ENCODE measurements at places on chromosomes 3 and 15.
A peak's percentile ranks its signal among the peaks of the same experiment; 100 is the strongest.

DNA sequence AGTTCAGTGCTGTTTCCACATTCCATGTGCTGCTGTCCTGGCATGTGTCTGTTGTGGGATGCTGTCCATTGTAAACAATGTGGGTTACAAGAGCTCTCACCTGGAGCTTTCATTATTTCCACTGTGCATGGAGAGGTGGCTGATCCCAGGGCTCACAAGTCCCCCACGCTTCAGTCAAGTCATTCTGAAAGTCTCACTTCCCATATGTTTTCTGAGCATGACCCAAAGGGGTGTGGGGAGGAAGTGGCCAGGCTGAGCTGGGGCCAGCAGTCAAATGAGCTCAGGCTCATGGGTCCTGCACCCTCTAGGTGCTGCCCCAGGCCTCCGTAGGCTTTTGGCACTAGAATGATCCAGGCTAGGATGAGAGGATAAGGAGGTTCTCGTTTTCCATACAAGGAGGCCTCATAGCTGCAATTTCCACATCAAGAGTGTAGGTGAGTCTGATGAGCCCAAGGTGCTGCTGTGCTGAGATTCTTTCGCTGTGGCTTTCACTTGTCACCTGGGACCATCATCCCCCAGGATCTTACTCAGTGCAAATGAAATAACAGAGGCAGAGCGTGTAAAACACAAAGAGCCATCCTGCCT lies 22.0 kb downstream of the STARD5 start:
- no peak for DNase-seq

- DNase-seq, result no peak
Observed at GRCh38 chr15:48515500-48515899, 130.0 kb downstream of the FBN1 start.

GRCh38 chr3:158005391-158006100 lies 100.7 kb downstream of the SHOX2 start:
- DNase-seq, result no peak

- DNase-seq, result no peak
Observed at GRCh38 chr3:123620343-123620742, 35.5 kb upstream of the HACD2 start.

GRCh38 chr3:189122526-189123205 lies 49.1 kb upstream of the TPRG1 start:
- DNase-seq, result no peak

DNA sequence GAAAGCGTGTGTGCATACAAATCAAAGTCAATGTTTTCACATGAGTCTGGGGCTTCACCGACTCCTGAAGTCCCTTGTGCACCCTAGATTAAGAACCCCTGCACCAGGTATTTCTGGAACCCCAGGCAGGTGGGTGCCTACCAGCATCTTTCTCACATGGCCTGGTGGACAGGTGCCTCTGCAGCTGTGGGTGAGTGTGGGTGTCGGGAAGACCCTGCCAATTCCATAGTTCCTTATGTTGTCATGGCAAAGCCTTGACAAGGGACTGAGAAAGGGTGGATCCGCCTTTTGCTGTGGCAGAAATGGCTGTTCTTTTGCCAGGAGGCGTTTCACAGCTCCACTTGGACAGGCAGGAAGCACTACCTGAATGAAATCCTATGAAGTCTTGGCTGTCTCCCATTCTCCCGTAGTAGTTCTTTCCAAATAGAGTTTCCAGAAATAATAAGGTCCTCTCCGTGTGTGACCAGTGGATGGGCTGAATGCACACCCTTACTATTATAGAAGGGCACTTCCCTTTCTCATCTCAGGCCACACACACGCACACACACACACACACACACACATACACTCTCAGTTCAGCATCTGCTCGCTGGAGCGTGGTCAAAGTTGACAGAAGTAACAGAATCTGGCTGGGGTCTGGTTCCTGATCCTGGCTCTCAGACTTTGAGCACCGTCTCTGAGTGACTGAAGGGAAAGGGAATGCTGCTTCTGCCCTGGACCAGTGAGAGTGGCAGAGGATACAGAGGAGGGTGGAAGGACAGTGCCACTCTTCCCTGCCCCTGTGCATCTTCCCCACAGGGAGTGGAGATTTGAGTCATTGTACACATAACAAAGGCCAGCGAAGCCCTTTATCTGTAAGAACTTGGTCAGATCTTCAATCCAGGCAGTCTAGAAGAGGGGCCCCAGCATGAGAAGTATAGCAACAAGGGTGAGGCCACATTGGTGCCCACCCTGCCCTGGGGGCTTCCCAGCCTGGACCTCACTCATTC lies 38.7 kb downstream of the PDIA5 start:
- peak; percentile 67 for DNase-seq

GRCh38 chr15:41904541-41905005 lies 10.7 kb upstream of the SPTBN5 start:
- peak; percentile 71 for DNase-seq

DNA sequence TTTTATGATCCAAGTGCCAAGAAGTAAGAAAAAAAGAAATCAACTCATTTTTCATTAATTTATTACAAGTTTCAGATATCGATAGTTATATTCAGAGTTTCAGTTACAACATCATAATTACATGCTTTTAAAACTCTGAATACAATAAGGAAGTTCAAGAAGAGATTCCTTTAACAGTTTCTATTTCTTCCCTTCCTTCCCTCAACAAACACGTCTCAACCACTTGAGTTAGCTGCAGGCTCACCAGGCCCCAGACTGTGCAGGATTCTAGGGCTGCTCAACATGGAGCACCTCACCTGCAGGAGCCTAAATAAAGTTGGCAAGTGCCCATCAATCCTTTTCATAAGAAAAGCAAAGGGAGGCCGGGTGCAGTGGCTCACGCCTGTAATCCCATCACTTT lies 79.2 kb upstream of the FNDC3B start:
- no peak for DNase-seq

DNA sequence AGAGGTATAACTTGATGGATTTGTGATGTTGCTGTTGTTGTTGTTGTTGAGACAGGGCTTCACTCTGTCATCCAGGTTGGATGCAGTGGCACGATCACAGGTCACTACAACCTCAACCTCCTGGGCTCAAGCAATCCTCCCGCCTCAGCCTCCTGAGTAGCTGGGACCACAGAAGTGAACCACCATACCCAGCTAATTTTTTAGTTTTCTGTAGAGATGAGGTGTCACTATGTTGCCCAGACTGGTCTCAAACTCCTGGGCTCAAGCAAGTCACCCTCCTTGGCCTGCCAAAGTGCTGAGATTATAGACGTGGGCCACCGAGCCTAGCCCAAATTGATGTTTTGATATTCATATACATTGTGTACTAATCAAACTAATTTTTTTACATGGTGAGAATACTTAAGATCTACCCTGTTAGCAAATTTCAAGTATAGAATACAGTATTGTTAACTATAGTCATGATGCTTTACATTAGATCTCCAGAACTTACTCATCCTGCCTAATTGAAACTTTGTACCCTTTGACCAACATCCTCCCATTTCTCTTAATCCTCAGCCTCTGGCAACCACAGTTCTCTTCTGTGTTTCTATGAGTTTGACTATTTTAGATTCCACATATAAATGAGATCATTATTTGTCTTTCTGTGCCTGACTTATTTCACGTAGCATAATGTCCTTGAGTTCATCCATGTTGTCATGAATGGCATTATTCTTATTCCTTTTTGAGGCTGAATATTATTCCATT lies 23.2 kb downstream of the LMCD1 start:
- no peak for DNase-seq

GRCh38 chr15:29480278-29480677 lies 210.7 kb upstream of the NSMCE3 start:
- DNase-seq, result no peak

DNA sequence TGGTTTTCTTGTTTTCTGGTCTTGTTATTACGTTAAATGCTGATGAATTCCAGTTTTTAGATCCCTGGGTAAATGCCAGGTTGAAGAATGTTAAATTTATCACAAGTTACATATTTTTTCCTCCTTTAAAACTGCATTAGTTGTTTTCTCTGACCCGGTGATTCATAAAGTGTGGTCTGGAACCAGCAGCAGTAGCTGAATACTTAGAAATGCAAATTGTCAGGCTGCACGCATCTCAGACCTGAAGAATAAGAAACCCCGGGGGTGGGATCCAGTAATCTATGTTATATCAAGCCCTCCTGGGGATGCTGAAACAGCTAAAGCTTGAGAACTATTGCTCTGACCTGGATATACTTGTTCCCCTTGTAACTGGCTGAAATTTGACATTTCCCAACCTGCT lies 69.1 kb downstream of the PEX5L start:
- no peak for DNase-seq

DNA sequence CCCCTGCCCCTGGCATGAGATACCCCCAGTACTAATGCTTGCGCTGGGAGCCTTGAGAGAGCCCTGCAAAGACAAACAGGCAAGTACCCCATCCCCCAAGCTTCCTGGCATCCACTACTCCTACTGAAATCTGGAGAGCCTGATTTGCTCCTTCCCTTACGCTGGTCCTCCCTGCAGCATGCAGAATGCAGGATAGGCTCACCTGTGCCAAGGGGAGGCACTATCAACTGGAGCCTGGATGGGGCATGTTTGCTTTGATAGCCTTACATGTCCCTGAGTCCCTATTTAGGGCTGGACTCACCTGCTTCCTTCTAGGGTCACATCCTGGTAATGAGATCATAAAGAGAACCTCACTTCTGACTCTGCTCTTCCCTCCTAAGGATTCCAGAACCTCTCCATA lies 42.9 kb downstream of the RAB11A start:
- DNase-seq, result no peak

DNA sequence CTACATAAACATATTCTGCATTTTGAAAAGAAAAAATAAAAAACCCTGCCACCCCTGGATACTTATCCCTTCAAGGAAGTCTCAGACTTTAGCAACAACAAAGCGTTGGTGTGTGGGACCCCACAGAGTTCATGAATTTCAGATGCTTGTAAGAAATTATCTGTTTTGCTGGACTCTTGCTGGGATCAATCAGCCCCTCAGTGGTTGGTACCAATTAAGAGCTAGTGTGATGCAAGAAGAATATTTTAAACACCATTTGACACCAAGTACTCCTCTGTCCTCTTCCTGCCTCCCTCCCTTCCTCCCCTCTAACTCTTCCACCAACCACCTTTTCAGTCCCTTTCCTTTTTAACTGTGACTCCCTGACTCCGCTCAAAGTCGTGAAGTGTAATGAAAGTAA lies 51.5 kb downstream of the SST start:
- no peak for DNase-seq

GRCh38 chr3:129673897-129674797 lies 67.7 kb upstream of the PLXND1 start:
- DNase-seq, result no peak

GRCh38 chr15:90327311-90327710 lies 24.8 kb upstream of the ZNF774 start:
- DNase-seq, result no peak

GRCh38 chr15:89088605-89089315 lies 504 bp downstream of the ABHD2 start:
- DNase-seq, result no peak

Measured in renal cortex interstitium (tissue), 15 donors.